ENCODE measurements at places on chromosomes 7 and 10.

DNA sequence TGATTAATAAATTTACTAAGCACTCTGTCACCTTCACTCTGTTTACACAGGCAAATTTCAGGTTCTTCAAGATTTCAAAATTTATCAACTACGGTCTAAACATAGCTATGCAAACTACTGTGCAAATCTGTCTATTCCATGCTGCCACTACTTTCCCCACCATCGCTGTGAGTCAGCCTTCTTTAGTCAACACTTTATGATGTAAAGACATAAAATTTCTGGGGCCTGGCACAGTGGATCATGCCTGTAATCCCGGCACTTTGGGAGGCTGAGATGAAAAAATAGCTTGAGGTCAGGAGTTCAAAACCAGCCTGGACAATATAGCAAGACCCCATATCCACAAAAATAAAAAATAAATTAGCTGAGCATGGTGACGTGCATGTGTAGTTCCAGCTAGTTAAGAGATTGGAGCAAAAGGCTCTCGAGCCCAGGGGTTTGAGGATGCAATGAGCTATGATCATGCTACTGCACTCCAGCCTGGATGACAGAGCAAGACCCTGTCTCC lies 42.6 kb downstream of the CNOT4 start:
- no peak for DNase-seq

- no peak for DNase-seq
These were observed 51.3 kb downstream of the CLEC2L start for GRCh38 chr7:139574618-139575337.

DNA sequence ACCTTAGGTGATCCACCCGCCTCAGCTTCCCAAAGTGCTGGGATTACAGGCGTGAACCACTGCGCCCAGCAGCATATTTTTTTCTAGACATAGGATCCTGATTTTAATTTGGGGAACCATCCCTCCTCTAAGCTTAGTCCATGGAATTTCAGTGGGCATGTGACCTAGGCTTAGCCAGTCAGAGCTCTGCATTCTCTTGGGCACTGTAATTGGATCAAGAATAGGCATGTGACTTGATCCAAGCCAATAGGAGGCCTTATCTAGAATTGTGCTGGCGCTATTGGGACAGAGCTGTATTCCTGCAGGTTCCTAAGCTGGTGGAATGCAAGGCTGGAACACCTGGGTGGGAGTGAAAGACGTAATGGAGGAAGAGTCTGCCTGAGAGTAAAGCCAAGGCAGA lies 36.7 kb upstream of the CRTAC1 start:
- no peak for DNase-seq

DNA sequence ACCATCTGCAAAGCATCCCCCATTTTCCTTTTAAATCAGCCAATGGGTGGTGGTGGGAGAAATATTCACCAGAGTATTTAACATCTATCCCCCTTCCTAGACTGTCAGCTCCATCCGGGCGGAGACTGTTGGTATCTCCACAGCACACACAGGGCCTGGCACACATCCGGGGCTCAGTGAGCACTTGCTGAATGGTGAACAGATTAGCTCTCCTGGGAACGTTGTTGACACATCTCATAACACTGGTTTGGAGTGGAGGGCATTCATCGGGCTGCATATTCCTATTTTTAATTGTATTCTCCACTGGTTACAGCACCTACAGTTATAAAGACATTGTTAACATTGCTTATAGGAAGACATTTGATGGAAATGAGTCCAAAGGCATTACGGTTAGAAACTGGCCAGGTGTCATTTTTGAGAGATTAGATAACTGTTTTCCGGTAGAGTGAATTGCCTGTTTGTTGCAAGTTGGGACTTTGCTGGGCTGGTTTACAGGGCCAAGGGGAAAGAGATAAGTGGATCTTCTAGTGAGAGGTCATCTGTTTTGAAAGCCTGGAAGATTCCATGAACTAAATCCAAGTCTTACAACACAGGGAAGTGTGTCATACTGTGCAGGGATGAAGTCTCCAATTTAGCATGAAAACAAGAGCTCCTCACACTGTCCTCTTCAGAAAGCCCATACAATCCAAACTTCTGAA lies 101.8 kb downstream of the EGFR start:
- DNase-seq = no peak

- no peak for DNase-seq
These were observed 35.0 kb downstream of the ANTXRL start for GRCh38 chr10:46321770-46322169.

DNA sequence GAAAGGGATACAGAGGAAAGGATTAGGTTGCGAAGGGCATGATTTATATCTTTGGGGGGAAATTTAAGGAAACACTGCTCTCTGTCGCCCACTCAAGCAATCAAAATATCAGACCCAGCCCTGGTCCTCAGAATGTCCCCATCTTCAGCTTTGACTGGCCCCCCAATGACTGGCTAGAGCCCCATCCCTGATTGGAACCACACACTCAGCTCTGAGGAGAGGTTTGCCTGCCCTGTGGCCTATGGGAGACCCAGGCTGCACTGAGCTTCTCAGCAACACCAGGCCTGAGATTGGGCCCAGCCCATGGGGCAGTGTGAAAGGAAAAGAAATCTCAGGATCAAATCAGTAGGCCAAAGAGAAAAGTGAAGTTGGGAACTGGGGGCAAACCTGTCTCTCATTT lies 69.5 kb downstream of the ADCYAP1R1 start:
- no peak for DNase-seq

DNA sequence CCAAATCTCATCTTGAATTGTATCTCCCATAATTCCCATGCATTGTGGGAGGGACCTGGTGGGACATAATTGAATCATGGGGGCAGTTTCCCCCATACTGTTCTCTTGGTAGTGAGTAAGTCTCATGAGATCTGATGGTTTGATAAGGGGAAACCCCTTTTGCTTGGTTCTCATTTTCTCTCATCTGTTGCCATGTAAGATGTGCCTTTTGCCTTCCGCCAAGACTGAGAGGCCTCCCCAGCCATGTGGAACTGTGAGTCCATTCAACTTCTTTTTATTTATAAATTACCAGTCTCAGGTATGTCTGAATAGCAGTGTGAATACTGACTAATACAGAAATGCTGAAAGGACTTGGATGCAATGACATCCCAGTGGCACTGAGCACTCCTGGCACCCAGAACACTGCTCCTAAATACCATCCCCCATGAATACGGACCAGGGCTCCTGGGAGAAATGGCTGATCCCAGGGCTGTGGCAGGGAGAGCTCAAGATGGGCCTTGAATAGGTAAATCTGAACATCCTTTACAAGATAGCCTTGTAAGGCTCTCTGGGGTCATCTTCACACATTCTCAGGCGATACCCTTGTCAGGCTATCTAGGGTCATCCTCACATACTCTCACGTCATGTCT lies 19.4 kb downstream of the ZFAND2A start:
- DNase-seq = no peak

GRCh38 chr7:152858761-152859160 lies 99.2 kb downstream of the ACTR3B start:
- DNase-seq = no peak

DNA sequence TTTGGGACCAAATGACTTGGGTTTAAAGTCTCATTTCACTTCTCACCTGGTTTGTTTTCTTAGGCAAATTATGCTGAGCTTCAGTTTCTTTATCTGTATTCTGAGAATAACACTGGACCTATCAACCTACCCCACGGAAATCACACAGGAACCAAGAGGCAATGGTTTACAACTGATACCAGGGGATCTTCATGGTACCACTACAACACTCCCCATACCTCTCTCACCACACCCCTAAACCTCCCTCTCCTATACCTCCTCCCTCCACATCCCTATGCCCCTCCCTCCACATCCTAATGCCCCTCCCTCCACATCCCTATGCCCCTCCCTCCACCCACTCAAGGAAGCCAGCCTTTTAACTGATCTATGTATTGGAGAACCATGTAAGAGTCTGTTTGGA lies 9.9 kb downstream of the FAM204A start:
- no peak for DNase-seq

DNA sequence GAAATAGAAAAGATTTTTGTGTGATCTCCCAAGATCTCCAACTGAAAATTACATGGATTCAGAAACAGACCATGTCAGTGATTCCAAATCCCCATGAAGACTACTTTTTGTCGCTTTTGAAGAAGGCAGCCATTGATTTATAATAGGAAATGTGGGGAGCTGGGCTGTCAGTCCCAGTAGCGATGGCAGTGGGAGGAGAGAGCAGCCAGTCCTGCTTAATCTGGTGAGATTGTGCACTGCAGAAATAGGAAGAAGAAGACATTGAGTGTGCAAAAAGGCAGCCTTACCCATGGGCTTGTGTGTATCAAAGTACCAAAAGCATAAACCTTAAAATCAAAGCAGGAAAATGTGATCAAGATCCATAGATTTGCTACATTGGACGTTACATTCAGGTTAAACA lies 4.8 kb downstream of the ADRB1 start:
- DNase-seq = no peak

DNA sequence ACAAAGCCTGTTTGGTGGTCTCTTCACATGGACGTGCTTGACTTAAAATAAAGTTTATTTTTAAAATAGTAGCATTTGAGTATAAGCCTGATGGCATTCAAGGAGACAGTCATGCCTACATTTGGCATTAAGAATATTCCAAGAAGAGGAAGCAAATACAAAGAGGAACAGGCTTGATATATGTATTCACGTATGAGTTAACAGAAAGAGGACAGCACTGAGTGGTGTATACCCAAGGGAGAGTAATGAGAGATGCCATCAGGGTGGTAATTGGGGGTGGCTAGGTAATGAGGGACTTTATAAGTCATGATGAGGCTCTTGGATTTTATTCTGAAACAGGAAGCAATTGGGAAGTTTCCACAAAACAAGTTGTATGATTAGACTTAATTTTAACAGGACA lies 363.3 kb downstream of the SEMA3D start:
- no peak for DNase-seq

GRCh38 chr10:71431239-71432100 lies 34.8 kb downstream of the CDH23 start:
- DNase-seq = no peak

DNA sequence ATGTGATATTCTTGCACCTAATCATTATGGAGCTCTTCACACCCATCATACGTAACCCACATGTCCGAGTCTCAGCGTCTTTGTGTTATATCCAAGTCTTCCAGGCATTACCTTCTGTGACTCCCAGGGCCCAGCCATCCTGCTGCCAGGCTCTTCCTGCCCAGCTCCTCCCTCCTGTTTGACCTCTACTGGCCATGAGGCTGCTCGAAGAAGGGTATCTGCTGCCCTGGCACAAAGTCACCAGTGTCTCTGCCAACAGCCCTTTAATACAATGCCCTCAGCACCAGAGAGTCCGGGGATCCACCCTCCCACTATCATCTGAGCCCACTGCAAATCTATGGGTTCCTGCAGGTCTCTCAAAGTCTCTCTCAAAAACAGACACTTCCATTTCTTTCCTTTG lies 65.3 kb upstream of the WAC start:
- DNase-seq = no peak

GRCh38 chr10:11397980-11398580 lies 213.4 kb downstream of the USP6NL start:
- no peak for DNase-seq

- DNase-seq = no peak
These were observed 94.5 kb upstream of the GSDME start for GRCh38 chr7:24851786-24852185.

DNA sequence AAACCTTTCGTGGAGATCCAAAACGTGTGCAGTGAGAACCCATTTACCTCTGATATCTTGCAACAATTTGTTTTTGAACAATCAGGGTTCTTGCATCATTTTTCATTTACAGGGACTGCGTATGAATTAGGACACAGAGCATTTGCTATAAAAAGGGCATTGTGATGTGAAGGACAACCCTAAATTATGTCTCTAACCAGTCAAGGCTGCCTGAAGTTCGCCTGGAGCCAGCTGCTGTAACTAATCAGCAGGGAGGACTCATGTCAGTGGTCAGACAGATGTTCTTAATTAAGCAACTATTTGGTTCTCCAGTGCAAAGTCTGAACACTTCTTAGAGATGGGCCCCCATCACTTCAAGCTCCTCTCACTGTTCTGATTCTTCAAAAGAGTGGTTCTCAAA lies 674.8 kb downstream of the KCNMA1 start:
- no peak for DNase-seq
